Epithelial cell of proximal tubule (primary cell): ENCODE measurements at places on chromosomes 12 and 14. TPM values are rescaled to one million over a fixed set of nuclear protein-coding genes. Genes with fewer than 3 reads are reported as not detected.
A peak's percentile ranks its signal among the peaks of the same experiment; 100 is the strongest.

The PRKCH gene
- 6.9 and 7.6 TPM in 2 replicates for total RNA-seq

The SPX gene
- 2.1 and 3.1 TPM in 2 replicates for total RNA-seq

The PLEK2 gene
- total RNA-seq, result 35.5 and 71.3 TPM in 2 replicates

The AICDA gene
- not detected in 2 replicates for total RNA-seq

The RNASE2 gene
- not detected in 2 replicates for total RNA-seq

The GAS2L3 gene
- total RNA-seq, result 20.0 and 21.7 TPM in 2 replicates

The CD163L1 gene
- 0.12 and 1.7 TPM in 2 replicates for total RNA-seq

The PARP2 gene
- 23.1 and 26.1 TPM in 2 replicates for total RNA-seq

The NGB gene
- total RNA-seq, result 0.12 and 0.14 TPM in 2 replicates

The SERPINA1 gene
- total RNA-seq, result 15.3 and 15.8 TPM in 2 replicates

The TAS2R30 gene
- total RNA-seq, result 0.07 and 0.12 TPM in 2 replicates

The SIVA1 gene
- 298 and 558 TPM in 2 replicates for total RNA-seq

The C12orf50 gene
- not detected in 2 replicates for total RNA-seq

DNA sequence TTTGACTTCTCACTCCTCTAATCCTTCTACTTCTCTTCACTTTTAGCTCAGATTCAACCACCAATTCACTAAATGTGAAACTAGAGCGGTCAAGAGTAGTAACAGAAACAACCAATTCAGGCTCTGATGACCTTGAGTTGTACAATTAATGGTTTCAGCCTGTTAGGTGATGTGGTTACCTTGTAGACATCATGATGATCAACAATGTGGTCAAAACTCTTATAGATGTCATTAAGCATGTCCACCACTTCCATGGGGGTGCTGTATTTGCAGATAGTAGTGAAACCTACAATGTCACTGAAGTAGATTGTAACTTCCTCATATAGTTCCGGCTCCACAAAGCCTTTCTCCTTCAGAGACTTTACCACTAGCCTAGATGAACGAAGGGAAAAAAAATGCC, 54.1 kb upstream of the PLBD1 start:
- no peak for DNase-seq

DNA sequence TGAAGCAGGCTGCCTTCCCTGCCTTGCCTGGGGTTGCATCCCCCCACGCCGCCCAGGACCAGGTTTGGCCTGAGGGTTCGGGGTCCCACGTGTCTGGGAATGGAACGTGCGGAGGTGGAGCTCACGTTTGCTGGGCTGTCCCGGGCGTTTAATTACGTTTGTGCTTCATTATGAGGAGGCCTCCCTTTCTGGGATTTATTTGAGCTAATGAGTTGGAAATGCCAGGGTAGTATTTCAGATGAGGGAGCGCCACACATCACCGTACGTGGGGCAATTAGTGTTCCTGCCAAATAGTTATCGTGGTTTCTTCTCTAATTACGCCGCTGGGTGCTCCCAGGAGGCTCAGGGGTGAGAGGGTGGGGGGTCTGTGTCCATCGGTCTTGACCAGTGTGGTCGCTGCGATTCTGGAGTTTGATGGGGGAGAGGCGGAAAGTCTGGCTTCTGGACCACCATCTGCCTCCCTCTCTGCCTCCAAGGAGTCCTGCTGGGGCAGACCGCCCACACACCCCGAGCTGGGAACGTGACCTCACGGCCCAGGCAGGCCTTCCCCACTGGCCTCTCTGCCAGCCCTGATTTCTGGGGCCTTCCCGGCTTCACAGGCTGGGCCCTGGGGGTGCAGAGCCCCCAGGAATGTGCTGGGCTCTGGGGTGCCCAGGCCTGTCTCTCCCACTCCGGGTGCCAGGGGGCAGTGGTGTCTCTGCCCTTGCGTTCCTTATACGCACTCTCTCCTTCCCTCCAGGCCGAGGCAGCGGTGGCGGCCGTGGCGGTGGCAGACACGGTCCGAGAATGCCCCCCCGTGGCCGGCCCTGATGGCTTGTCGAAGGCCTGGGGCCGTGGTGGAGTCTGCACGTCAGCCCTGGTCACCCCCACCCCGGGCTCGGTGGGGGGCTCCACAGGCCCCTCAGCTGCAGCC, 18.9 kb downstream of the KIF26A start:
- DNase-seq, result no peak

GRCh38 chr12:95286713-95287112, 69.1 kb downstream of the VEZT start:
- DNase-seq, result peak; percentile 54

GRCh38 chr14:79564371-79564770, 646.9 kb downstream of the DIO2 start:
- no peak for DNase-seq

GRCh38 chr12:117518594-117519270, 157.3 kb upstream of the NOS1 start:
- DNase-seq, result no peak

DNA sequence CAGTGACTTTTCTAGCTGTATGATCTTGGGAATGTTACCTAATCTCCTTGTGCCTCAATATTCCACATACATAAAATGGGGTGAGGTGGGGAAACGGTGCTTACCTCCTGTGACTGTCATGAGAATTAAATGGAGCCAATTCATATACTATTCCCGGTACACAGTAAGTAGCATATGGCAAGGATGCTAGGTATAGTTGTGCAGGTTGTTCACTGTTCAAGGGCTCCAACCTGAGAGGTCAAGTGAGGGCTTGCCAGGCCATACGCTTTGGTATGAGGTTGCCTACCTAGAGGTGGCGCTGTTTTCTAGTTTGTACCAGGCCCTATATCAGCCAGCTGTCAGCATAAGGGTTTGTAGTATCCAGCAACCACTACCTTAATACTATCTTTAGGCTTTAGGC, 3.6 kb upstream of the BATF start:
- DNase-seq, result no peak

- DNase-seq, result no peak
These were observed 268.3 kb downstream of the C12orf50 start for GRCh38 chr12:87760943-87761342.

DNA sequence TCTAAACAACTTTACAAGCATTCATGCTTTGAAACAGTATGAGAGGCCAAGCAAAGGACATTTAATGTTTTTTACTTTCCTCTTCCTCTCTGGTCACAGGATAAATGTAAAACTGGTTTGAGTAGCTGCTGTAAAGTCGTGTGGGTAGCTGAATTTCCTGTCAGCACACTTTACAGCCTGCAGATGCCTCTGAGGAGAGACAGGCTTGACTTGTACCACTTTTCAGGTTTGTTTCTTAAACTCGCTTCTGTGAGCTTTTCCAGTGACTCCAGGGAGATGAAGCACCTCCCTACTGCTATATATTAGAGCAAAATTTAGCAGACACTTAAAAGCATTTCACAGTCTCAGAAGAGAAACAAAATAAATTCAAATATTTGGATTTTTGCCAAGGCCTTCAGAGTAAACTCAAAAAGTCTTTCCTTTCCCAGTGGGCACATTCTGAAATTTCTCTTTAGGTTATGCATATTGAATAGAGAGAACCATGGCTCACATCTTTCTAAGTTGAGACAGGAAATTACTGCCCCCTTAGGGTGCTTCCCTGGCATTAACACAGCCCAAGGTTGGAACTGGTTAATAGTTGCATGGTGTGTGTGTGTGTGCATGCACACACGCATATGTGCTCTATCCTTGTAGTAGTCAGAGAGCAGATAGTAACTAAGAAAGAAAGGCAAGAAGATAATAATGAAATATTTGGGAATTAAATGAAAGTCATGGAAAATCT, 557.3 kb upstream of the MIS18BP1 start:
- peak; percentile 10 for DNase-seq

- DNase-seq, result no peak
These were observed 105.1 kb downstream of the PRIMA1 start for GRCh38 chr14:93683226-93683625.

GRCh38 chr12:117498256-117498655, 136.8 kb upstream of the NOS1 start:
- DNase-seq, result no peak

DNA sequence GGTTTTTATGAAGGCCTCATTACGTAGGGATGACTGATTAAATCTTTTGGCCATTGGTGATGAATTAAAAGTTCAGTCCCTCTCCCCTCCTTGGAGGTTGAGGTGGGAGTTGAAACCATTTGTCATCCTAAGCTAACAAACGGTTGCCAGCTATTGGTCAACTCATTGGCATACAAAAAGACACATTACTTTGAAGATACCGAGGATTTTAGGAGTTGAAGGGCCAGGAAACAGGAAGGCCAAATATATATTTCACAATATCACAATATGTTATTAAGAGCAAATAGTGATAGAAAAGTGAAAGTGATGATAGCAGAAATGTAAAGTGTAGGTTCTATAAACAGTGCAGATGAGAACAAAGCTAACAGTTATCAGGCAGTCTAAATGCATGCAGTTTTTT, 24.4 kb downstream of the RCOR1 start:
- DNase-seq, result no peak

DNA sequence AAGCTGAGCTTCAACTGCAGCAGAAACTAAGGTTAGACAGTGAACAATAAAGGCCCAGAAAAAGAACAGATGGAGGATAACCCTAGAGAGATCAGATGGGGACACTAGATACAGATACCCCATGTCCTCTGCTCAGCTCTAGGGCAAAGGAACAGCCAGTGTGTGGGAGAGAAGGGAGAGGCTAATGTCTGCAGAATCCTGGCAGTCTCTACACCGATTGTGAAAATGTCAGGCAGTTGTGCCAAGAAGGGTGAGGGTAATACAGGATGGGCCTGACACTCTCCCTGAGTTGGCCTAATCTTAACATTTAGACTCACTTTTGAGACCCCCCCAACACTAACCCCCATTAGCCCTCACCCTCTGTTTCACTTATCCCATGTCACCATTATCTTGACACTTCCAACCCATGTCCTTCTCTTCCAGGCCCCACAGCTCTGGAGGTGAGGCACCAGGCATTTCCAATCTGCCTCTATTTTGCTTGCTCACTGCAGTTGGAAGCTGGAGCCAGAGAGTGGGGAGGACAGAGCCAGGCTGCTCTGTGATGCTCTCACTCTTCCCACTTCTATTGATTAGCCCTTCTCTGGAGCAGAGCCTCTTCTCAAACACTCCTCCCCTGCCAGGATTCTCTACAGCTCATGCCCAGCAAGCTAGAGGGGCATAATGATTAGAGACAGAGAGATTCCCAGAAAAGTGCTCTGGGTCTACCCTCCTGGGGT, 3.0 kb upstream of the BLOC1S1 start:
- no peak for DNase-seq

GRCh38 chr14:73789989-73790581, 61.5 kb upstream of the PTGR2 start:
- no peak for DNase-seq

GRCh38 chr12:96327346-96327745, 72.9 kb downstream of the CDK17 start:
- no peak for DNase-seq
